GM19239 (cell line): ENCODE measurements at places on chromosomes 1 and 21.

DNA sequence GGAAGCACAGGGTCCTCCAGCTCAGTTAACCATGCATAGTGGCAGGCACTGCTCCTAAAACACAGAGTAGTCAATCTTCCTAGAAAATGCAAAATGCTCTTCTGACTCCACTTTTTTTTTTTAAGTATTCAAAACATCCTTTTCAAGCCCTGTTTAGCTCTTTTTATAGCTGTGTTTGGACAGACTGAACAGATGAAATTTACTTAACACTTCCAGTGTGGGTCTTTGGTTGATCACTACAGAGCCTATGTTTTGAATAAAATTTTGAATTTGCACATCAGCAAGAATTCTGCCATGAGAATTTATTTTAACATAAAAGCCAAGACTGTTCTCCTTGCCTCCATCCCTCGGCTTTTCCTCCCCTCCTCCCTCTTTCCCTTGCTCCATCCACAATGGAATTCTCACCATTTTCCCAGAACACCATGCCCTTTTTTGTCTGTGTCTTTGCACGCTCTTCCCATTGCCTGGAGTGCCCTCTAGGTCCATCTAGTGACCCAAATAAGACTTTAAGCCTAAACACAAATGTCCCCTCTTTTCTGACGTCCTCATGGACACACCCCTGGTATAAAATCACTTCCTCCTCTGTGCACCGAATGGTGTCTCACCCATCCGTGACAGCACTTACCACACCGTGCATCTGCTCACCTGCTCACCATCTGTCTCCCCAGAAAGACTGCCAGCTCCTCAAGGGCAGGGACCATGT, 24.0 kb upstream of the CPT2 start:
- DNase-seq = peak; percentile 34

GRCh38 chr1:54996359-54996868, 2.3 kb upstream of the BSND start:
- DNase-seq = peak; percentile 95

DNA sequence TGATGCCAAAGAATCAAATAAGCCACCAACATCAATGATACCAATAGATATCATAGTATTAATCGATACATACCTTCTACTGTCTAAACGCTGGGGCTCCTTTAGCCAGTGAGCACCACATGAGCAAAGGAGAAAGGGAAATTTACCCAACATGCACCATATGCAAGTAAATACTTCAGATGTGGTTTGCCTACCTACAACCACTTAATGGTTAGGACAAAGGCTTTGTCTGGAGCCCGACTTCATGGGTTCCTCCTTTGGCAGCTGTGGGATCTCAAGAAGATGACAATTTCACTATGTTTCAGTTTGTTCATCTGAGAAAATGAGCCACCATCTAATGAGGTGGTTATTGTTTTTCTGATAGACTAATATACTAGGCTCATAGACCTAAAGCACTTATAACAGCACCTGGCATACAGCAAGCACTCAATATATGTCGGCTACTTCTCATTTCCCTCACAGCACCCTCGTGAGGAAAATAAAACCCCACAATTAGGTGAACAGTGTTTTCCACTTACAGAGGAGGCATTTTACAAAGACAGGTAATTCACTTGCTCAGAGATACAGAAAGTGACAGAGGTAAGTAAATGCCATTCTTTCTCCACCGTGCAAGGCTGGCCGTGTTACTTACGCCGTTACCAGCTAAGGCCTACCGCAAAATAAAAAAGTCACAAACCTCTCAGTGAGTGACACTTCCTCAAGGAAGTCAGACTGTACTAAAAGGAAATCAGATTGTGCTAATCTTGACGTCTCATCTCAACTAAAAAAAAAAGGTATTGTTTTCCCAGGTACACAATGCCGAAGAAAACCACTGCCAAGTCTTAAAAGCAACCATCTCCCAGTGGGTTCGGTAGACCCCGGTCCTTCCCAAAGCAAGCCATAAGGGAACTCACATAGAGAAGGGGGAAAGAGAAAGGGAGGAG, 1.6 kb downstream of the TTC13 start:
- no peak for DNase-seq

DNA sequence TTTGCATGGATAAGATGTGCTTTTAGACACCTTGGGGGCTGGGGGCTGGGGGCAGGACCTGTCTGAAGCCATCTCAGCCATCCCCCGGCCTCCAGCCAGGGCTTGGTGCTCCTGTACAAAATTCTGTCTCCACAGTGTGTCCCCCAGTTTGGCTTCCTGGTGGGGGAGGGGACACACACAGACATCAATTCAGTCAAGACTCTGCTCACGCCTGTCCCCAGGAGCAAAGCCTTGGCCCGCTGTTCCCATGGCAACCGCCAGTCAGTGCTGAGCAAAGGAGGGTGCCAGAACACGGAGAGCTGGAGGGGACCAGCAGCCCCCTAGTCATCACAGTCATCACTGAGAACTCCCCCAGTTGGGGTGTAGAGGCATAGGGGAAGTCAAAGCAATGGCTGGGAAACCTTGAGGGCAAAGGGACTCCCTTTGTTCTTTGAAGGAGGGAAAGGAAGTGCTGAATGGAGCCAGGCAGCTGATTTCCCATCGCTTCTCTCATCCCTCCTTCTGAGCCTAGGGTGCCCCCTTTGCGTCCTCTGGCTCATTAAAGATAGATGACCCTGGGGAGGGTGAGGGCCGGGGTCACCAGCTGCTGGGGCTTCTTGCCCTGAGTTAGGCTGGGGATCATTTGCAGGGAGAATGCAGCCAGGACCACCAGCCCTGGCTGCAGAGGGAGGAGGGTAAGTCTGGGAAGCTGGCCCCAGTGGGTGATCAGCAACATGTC, 134.9 kb upstream of the IPO9 start:
- no peak for DNase-seq

DNA sequence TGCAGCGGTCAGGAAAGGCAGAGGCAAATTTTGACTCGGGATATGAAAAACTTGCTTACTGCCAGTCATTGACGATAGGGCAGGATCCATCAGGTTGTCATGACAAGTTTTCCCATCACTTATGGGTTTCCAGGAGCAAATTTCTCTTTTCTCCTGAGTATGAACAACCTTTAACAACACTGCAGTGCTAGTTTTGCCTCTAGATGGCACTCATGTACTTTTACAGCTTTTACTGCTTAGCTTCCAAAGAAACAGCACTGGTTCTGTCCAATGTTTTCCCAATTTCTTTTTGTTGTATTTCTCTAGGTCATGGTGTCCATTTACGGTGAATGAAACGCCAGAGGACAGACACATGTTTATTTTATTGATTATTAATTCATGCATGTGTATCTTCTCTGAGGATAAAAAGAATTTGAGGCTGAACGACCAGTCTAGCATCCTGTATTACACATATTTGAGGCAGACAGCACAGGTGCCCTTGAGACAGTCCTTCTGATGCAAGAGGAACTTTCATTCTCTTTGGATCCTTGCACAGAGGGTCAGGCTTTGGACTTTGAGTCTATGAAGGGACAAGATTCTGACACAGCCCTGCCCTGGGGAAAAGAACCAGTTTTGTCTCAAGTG, 112.3 kb upstream of the TRABD2B start:
- no peak for DNase-seq

DNA sequence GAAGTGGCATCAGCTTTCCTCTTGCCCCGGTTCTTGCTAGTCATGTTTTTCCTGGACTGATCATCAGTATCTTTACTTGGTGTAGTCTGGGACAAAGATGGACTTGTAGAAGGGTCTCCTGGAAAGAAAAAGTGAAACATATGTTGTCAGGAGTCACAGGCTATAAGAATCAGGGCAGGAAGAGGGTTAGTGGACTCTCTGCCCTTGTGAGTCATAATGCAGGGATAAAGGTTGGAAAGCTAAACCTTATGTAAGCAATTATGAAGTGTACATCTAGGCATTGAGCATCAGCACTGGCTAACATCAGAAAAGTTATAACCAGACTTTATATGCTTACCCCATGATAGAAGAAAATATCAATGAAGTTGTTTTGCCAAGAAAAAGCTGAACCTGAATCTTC, 51.2 kb downstream of the XKR8 start:
- no peak for DNase-seq

DNA sequence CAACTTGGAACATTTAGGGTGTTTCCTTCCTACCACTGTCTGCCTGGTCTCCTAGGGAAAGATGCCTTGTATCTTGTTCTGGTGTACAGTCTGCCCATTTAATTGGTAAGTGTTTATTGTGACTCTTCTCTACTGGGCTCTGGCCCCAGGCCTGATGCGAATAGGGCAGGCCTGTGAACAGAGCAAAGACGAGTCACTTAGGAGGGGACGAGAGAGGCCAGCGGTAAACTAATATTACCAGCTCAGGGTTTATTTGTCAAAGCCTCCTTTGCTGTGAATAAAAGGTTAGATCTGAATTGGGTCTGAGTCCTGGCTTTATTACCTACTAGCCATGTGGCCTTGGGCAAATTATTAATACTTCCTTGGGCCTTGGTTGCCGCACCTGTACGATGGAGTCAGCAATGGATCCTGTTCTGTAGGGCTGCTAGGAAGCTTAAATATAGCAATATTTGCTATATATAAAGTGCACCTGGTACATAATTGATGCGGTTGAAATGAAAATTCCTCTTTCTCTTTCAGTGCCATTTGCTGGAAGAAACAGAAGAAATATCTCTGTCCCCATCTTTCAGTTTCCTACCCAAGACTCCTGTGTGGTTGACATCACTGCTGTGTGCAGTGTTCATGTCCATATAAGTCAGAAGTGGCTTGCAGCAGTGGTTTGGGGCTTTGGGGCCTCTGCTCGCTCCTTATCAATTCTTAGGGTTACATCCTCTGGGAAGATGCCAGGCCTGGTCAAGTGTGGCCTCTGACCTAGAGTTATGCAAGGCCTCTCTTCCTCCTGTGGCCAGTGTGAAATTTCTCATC, 32.4 kb downstream of the MAPKAPK2 start:
- DNase-seq = no peak

GRCh38 chr1:151246786-151247185, 7.7 kb upstream of the PSMD4 start:
- DNase-seq = no peak

- no peak for DNase-seq
These were observed 61.9 kb downstream of the TIAM1 start for GRCh38 chr21:31282095-31282709.

DNA sequence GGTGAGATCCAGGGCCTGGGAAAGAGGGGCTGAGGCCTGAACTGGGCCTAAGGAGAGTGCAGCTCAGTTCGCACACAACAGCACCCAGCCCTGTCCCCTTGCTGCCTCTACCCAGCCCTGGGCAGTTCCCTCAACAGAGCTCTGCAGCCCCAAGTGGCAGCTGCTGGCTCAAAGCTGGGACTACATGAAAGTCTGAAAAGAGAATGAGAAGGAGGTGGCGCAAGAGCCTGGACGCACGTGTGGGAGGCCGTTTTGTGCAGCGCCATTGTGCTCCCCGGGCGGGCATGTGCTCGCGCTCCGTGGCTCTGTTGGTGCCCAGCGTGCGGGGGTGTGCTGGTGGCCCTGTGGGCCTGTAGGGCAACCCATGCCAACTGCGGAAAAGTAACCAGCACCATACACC, 10.3 kb downstream of the GPR37L1 start:
- no peak for DNase-seq

DNA sequence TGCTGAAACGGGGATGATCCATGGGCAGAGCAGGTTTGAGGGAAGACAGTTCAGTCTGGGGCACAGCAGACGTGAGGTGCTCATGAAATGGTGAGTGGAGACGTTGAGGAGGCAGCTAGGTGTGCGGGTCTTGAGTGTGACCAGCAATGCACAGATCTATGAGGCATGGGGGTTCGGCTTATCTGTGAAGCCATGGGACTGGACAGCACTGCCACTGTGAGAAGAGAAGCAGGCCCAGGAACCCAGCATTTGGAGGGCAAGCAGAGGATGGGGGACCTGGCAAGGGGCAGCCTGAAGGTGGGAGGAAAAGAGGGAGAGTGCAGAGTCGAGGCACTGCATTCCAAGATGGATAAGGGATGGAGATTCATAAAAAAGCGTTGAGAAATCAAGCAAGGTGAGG, 8.0 kb downstream of the CSF1 start:
- DNase-seq = no peak

DNA sequence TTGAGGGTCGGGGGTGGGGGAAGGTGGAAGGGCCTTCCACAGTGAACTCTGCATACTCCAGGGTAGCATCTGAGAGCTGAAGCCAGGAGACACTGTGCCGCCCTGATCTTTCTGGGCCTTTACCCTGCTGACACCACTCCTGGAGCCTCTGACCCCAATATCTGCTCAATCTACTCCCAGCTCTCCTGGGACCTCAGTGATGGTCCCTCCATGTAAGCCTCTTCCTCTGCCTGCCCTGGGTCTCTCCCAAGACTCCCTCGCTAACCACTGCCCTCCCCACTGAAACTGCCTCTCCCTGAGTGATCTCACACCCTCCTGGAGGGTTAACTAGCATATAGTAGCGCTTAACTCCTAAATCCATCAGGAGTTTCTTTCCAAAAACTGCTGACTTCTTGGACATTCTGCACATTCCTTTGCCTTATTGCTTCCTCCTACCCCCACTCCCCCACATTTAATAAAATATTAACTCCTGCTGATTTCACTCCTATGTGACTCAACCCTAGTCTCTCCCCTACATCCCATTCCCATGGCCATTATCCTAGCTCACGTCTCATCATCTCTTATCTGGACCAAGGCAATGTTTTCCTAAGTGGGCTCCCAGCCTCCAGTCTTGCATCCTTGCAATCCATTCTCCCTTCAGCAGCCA, 145.6 kb downstream of the HMGB4 start:
- no peak for DNase-seq

DNA sequence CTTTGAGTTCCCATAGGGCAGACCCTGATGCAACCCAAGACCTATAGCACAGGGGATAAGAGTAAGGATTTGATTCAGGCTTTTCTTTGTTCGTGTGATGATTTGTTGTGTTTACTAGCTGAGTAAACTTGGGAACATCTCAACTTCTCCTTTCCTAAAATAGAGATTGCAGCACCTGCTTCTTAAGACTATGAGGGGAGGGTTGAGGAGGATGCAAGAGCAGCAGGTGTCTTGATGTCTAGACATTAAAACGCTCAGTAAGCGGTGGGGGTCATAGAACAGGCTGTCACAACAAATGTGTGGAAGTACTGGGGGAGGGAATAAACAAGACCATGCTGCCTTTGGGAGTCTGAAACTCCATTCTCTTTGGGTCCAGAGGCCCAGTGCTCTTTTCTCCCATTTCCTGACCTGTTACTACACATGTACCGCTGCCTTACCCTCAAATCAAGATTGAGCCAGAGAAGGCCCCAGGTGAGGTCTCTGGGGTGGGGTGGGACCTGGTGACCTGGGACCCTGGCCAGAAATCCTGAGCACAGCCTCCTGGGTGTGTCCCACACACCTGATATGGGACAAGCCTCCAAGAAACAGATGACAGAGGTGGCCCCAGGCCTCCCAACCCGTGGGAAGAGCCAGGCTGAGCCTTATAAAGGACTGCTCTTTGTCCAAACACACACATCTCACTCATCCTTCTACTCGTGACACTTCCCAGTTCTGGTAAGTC, at the start of gene S100A7A:
S100A7A (plus strand) TSS at position 671 of the 721 bp plus-strand sequence. CDS start 1,563 bp downstream, outside the sequence.
- DNase-seq = no peak
